T-helper 9 cell (primary cell): ENCODE measurements at places on chromosomes 3 and 15.

- DNase-seq = no peak
Observed at GRCh38 chr15:70437882-70438451, 325.4 kb downstream of the UACA start.

- DNase-seq = no peak
Observed at GRCh38 chr3:139460076-139460475, 16.2 kb downstream of the RBP2 start.

DNA sequence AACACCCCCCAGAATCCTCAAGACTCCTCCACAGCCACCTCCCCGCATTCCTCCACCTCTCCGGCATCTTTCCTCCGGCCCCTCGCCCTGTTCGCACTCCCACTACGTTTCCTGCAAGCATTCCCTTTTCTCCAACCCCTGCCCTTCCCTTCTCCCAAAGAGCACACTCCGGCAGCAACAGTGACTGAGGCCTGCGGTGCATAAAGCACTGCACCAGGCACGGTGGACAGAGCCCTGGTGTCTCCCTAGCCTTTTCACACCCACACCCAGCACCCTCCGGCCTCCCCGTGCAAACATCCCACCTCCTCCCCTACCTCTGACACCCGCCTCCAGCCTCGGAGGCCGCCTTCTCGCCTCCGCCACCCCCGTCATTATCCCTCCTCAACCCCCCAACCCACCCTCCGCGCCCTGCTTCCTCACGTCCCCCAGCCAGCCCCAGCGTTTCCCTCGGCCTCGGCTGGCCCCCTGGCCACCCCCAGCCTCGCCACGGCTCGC is 577 bp downstream of the ZNF148 start:
- DNase-seq = peak; percentile 31

- no peak for DNase-seq
Observed at GRCh38 chr3:111797171-111797615, 61.9 kb upstream of the PHLDB2 start.

GRCh38 chr3:26452363-26452762 is 170.2 kb upstream of the LRRC3B start:
- no peak for DNase-seq

DNA sequence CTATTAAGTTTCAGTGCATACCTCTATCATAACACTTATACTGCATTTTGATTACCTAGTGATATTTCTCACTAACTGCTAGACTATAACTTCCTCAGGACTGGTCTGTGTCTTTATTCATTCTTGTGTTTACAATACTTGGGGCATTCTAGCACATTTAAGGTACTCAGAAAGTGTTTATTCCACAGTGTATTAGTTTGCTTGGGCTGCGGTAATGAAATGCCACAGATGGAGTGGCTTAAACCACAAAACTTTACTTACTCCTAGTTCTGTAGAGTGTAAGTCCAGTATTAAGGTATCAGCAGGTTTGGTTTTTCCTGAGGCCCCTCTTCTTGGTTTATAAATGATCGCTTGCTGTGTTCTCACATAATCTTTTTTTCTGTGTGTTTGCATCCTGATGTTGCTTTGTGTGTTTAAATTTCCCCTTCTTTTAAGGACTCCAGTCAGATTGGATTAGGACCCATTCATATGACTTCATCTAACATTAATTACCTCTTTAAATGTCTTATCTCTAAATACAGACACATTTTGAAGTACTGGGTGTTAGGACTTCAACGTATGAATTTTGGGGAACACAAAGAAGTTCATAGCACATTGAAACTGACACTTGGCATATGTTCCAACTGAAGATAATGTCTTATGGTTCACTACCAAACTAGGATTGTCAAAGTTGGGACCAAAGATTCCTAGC is 23.9 kb downstream of the RNF111 start:
- no peak for DNase-seq

- no peak for DNase-seq
Observed at GRCh38 chr3:52891615-52892081, 5.7 kb downstream of the STIMATE start.

DNA sequence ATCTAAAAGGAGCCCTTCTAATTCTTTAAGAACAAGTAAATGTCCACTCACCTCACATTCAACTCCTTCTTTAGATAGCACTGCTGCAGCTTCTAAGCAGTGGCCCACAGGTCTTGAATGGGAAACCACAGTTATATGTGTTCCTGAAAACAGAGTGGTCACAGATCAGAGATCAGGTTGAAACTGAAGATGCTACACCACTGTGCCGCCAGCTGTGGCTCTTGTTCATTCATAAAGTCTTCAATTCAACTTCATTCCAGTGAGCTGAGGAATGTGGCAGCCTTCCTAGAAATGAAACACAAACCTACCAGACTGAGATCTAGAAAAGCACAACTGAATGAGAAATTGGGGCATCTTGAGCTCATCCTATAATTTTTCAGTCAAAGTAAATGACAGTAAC is 4.0 kb downstream of the PDHB start:
- DNase-seq = no peak

- DNase-seq = no peak
Observed at GRCh38 chr3:11367143-11367693, 95.0 kb downstream of the ATG7 start.

DNA sequence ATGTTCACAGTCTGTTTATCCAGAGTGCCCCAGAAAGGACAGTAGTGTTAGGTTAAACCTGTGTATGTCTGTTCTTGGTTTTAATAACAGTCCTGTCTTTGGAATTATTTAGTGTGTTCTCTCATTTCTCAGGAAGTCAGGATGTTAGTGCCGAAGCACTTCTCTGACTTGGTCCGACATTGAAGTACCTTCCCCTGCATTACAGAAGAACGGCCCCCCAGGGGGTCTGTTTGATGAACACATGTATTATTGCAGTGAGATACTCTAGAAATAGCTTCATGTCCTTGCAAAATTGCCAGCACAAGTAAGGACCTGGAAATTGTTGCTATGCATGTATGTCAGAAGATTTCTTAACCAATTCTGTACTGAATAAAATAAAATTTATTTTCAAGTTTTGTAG is 110.9 kb downstream of the IGF1R start:
- no peak for DNase-seq

DNA sequence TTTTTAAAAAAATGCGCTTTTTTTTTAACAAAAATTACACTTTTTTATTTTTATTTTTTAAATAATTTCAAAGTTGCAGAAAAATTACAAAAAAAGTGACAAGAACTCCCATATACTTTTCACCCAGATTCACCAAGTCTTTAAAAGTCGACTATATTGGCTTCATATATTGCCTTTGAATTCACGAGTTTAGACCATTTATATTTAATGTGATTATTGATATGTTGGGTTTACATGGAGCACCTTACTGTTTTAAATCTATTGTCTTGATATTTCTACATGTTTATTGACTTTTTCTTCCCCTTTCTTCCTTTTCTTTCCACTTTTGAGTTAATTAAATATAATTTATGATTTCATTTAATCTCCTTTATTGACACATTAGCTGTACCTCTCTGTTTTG is 127.2 kb downstream of the OPA1 start:
- no peak for DNase-seq
